ENCODE measurements at places on chromosomes 2 and 18. TPM values are rescaled to one million over a fixed set of nuclear protein-coding genes. Genes with fewer than 3 reads are reported as not detected.

Gene CCDC85A
- total RNA-seq, result 4.9 TPM

Gene BMP10
- total RNA-seq, result 0.27 TPM

Gene MDH1B
- 0.80 TPM for total RNA-seq

Gene MYO5B
- total RNA-seq, result 7.2 TPM

Gene DIPK1C
- 1.3 TPM for total RNA-seq

Gene RAPGEF4
- total RNA-seq, result 12.9 TPM

Gene RNMT
- total RNA-seq, result 39.1 TPM

Gene PDE11A
- total RNA-seq, result 0.56 TPM

Gene MBOAT2
- total RNA-seq, result 8.8 TPM

Gene CCDC150
- total RNA-seq, result 2.5 TPM

Gene LRP1B
- total RNA-seq, result 1.2 TPM

Gene SLC9A4
- total RNA-seq, result not detected

Gene GMPPA
- total RNA-seq, result 30.0 TPM

DNA sequence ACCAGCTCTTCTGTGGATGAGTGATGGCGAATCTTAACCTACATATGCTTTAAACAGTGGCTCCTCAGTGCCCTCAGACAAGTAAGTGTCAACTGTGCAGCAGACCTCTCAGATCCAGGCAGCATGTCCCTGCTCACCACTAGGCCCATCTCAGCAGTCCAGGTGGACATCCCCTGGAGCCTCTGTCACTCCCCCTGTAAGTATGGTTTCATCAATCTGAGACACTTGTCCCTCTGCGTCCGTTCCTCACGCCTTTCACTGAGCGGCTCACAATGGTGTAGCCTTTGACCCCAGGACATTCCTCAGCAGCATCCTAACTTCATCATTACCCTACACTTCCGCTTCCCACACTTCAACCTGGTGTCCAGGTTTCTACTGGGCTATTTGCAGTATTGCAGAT lies 69.3 kb upstream of the RALBP1 start:
- no peak for DNase-seq

DNA sequence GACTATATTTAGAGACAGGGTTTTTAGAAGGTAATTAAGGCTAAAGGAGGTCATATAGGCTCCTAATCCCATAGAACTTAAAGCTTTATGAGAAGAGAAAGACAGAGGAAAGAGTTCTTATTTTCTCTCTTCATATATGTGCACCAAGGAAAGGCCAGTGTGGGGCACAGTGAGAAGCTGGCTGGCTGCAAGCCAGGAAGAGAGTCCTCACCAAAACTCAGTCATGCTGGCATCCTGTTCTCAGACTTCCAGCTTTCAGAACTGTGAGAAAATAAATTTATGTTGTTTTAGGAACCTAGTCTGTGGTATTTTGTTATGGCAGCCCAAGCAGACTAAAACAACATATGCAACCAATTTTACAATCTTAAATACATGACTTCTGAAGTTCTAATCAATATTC lies 31.5 kb upstream of the ATIC start:
- no peak for DNase-seq

DNA sequence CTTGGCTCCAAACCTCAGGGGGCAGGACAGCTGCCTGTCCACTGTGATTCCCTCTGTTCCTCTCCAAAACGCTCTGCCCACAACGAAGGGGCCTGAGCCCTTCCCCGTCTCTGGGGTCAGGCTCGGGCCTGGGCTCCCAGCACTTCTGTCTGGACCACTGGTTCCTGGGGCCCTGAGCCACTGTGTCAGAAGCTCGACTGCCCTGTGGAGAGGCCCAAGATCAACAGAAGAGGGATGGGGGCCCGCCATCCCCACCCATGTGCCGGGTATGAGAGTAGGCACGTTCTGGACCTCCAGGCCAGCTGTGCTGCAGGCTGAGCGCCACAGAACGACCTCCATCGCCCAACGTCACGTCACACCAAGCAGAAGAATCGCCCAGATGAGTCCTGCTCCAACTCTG lies 119.9 kb upstream of the HS6ST1 start:
- no peak for DNase-seq

DNA sequence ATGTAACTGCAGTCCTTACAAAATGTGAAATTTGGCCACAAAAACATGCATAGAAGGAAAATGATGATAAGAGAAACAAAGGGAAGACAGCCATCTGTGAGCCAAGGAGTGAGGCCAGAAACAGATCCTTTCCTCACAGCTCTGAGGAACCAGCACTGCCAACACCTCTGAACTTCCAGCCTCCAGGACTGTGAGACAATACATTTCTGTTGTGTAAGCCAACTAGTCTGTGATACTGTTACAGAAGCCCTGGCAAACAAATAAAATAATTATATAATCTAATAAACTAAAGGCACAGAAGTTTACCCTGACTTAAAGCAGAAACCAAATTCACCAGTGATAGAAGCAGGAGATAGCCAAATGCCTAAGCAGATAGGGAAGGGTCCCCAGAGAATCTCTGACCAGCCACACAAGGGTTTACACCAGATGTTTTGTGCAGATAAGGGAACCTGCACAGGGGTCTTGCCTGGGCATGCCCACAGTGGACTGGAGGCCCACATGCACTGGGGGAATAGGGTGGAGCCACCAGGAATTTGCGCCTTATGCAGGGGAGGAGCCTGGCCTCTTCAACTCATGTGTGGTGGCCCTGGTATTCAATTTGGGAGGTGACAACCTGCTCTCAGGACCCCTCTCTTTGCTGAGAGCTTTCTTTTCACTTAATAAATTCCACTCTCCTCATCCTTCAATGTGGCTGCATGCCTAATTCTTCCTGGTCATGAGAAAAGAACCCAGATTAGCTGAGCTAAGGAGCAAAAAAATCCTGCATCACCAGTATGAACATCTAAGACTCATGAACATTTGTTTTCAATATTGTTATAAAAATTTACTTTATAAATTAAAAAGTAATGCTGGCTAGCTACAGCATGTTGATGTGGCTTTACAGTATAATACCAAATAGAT lies 3.8 kb upstream of the GCC2 start:
- no peak for DNase-seq

DNA sequence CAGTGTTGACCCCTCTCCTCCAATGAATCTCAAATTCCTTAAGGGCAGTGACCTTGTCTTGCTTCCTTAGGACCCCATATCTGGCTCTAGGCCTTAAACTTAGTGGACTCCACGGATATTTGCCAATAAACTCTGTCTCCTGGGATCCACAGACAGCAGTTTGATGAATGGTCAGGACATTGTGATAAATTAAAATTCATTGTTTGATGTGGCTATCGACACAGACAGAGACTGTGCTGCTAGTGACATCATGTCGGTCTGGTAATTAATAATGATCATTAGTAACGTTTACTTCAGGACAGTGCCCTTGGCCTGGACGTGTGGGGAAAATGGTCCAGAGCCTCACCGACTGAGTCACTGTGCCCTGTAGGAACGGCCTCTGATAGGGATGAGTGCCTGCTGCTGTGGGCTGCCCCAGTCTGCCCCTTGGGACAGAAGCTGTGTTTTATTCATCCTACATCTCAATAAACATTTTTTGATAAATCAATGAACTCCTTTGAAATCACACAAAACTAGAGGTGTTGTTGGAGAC lies 5.2 kb upstream of the SLC35F6 start:
- no peak for DNase-seq

GRCh38 chr2:205276116-205276777 lies 406.1 kb upstream of the NRP2 start:
- no peak for DNase-seq

GRCh38 chr2:230984393-230985220 lies 11.3 kb upstream of the SPATA3 start:
- DNase-seq, result no peak

GRCh38 chr2:39499336-39499735 lies 62.3 kb upstream of the MAP4K3 start:
- DNase-seq, result no peak

- DNase-seq, result no peak
Observed at GRCh38 chr18:23438608-23439366, 14.3 kb upstream of the RIOK3 start.

- DNase-seq, result no peak
Observed at GRCh38 chr18:399631-400135, 100.8 kb downstream of the COLEC12 start.

GRCh38 chr2:147033044-147033443 lies 811.8 kb upstream of the ACVR2A start:
- DNase-seq, result no peak

DNA sequence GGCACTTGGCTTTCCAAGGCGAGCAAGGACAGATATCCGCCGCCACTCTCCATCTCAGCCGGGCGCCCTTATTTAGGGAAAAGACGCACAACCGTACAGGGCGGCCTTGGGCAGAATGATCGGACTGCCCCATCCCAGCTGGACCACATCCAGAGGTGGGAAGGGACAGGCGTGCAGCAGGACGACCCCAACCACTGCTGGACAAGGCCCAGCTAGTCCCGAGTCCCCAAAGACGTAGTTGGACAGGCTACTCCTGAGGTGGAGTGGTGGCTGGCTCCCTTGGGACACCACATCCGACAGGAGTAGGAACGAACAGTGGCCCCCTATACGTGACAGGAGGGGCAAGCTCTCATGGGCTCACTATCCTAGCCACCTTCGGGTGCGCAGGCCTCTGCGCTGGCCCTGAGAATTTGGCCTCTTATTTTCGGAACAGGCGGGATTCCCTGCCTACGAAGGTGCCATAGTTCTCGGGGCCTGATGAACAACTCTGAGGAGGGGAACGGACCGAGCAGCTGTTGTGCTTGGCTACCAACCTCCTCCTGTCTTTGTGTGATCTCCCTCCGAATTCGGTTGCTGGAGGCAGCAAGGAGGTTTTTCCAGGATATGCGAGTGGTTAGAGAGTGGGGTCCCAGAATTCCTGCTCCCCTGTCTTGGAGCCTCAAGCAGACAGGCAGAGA lies 2.3 kb downstream of the FEV start:
- no peak for DNase-seq

- no peak for DNase-seq
Observed at GRCh38 chr2:101775092-101775491, 77.6 kb downstream of the MAP4K4 start.

- DNase-seq, result no peak
Observed at GRCh38 chr2:239062743-239063142, 214.9 kb downstream of the TWIST2 start.

- no peak for DNase-seq
Observed at GRCh38 chr18:8359076-8359475, 250.2 kb upstream of the RAB12 start.

GRCh38 chr2:175176624-175177023 lies 4.9 kb downstream of the ATP5MC3 start:
- DNase-seq, result no peak

DNA sequence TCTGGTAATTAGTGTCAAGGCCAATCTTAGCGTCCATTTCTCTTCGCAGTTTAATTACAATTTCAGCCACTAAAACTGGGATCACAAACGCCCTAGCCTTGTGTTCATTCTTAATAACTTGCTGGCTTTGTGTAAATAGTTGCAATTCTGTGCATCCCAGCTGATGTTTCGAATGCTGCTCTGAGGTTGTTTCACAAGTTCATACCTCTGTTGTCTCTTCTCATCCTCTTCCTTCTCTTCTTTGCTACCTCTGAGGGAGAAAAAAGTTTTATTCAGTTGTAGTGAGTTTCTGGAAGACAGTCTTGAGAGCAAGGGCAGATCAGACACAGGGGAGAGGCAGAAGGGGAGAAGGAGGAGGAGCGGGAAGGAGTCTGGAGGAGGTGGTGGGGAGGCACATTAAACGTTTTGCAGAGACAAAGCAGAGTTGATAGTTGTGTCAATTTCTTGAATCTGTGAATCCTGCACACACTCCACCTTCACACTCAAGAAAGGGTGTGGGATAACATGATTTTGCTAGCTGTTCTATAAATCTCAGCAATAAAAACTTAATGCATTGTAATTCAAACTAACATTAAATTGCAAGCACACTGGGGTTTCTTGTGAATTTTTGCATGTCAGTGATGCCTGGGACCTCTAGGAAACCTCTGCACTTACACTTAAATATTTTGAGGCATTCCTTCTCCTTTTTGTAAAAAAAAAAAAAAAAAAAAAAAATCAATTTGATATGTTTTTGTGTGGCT lies 6.8 kb downstream of the MEIS1 start:
- no peak for DNase-seq

DNA sequence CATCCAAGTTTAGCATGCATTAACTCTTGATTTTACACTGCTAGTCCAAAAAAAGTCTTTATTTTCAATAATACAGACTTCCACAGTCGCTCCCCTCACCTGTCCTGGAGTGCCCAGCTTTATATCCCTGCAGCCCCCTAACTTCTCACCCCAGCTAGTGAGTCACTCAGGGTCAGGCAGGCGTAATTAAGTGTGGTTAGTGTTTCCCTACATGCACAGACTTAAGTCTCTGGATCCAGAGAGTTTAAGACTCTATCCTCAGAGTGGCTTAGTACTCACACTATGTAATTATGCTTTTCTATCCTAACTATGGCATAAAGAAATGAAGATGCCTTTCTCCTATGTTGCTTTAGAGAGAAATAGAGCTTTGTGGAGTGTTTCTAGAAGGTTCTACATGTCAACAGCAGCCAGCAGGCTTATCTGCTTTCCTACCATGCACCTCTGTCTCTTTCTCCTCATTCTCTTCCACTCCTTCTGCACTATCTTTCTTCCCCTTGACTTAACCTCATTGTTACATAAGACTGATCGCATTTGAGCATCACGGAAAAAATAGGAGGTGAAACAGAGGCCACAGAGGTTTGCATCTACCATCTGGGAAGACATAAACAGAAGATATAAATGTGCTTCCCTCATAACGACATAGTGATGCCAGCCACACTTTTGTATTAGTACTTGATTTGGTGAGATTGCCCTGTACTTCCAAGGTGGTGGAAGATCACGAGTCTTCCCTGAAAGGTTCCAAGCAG lies 34.4 kb upstream of the PMAIP1 start:
- DNase-seq, result no peak

- DNase-seq, result no peak
Observed at GRCh38 chr2:225120186-225120585, 77.9 kb upstream of the DOCK10 start.

- DNase-seq, result no peak
Observed at GRCh38 chr18:57003342-57003741, 143.5 kb upstream of the BOD1L2 start.

GRCh38 chr2:220835583-220835982 lies 736.5 kb downstream of the EPHA4 start:
- no peak for DNase-seq

GRCh38 chr2:17160594-17160993 lies 357.6 kb downstream of the RAD51AP2 start:
- no peak for DNase-seq

DNA sequence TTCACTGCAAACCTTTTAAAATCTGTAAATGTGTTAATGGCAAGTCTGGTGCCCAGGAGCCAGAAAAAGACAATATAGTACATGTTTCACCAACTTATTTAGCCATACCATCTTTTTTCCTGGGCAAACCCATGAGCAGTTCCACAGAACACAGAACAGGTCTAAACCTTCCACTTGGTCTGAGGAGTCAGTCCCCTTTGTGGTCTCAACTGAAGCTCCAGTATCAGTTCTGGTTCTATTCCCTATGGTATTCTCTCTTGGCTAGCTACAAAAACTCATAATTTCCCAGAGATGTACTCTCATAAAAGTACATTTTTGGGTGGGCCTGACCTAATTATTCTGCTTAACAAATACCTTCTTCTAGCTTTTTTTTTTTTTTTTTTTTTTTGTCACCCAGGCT lies 31.2 kb downstream of the STK17B start:
- no peak for DNase-seq

All from left cardiac atrium (tissue), 4 donors.